ENCODE measurements at places on chromosomes 7 and 10.

DNA sequence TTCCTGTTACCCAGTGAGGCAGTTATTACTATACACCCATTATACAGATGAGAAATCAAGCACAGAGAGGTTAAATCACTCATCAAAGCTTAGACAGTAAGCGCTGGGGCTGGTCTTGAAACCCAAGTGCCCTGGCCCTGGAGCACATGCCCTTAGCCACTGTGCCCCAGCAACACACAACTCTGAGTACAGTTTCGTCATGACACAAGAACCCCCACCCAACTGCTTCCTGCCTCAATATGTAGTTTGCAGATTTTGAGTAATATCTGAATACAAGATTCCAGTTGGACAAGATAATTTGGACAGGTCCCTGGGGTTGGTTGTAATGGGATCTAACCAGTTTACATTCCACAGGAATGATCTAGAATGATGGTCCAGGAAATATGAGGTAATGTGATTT is 62.8 kb downstream of the SH3PXD2A start:
- no peak for DNase-seq

GRCh38 chr7:129980667-129981066 is 27.9 kb upstream of the UBE2H start:
- no peak for DNase-seq

GRCh38 chr10:24513155-24513554 is 210.5 kb downstream of the ARHGAP21 start:
- DNase-seq = no peak

DNA sequence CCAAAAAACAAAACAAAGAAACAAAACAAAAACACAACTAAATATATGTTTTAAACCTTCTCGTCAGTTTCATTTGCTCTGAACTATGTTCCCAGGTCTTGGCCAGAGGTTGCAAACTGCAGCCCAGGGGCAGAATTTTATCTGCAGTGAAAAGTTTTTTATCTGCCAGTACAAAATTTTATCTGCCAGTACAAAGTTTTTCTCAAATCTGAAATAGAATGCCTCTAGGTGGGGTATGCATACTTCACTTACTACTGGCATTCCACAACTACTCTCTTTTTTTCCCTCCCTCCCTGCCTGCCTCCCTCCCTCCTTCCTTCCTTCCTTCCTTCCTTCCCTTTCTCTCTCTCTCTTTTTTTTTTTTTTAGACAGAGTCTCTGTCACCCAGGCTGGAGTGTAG is 9.4 kb upstream of the CLDN3 start:
- no peak for DNase-seq

DNA sequence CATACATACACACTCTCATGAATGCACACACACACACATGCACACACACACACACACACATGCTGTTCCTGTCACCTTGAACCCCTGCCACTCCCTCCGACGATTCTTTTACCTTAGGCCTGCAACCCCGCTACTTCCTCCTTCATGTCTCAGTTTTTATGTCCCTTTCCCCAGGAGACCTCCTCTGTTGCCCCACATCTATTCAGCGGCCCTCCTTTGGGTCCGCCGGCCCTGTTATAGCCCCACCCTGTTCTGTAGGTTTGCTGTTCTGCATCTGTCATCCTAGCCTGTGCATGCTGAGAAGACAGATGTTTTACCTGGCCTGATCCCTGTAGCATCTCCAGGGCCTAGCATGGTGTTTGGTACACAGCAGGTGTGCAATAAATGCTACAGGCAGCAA is 161.6 kb upstream of the PCBD1 start:
- DNase-seq = no peak

GRCh38 chr7:842431-843031 is 10.3 kb downstream of the SUN1 start:
- no peak for DNase-seq

GRCh38 chr10:8137272-8137681 is 82.8 kb downstream of the GATA3 start:
- no peak for DNase-seq

GRCh38 chr10:1392127-1392526 is 335.9 kb downstream of the WDR37 start:
- no peak for DNase-seq

- DNase-seq = no peak
These were observed 108.9 kb upstream of the MKLN1 start for GRCh38 chr7:131218727-131219128.

DNA sequence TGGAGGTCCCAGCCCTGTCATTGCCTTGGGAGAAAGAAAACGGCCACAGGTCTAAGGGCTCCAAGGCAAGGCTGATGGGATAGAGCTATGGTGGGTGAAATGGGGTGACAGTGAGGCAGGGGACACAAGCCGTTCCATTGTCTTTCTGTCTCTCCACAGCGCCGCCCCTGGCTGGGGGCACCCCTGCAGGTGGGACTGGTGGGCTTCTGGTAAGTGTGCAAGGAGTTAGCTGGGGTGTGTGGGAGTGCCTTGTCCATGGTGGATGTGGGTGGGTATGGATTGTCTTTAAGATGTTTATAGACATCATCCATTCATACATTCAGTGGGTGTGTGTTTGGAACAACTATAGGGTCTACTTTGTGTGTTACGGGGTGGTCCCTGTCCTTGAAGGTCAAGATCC is 7.5 kb downstream of the SFXN3 start:
- no peak for DNase-seq

GRCh38 chr10:107986571-107986970 is 822.1 kb upstream of the SORCS1 start:
- no peak for DNase-seq

- DNase-seq = no peak
These were observed 39.7 kb downstream of the ARID5B start for GRCh38 chr10:61941202-61941681.

- DNase-seq = no peak
These were observed 28.0 kb downstream of the NUDT1 start for GRCh38 chr7:2269991-2270460.

DNA sequence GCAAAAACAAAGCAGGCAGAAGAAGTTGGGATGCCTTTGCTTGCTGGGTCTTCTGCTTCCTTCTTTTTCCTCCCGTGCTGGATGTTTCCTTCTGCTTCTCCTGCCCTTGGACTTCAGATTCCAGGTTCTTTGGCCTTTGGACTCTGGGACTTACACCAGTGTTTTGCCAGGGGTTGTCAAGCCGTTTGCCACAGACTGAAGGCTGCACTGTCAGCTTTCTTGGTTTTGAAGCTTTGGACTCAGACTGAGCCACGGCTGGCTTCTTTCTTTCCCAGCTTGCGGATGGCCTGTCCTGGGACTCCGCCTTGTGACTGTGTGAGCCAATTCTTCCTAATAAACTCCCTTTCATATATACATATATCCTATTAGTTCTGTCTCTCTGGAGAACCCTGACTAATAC is 11.3 kb upstream of the LCOR start:
- DNase-seq = no peak

- no peak for DNase-seq
These were observed 66.5 kb downstream of the BICC1 start for GRCh38 chr10:58579011-58579655.

DNA sequence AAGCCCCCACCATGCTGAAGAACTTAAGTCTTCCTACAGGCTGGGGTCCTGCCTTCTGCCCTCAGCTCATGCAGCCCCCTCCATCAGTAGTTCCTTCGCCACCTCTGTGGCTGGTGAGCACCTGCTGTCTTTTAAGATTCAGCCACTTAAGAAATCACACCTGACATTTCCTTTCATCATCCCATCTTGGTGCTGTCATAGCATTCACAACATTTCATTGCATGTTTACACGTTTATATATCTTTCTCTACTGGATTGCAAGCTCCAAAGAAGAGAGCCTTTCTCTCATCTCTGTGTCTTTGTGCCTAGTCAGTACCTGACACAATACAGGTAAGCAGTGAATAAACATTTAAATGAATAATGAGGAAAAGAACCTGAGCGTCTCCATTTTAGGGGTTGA is 38.3 kb downstream of the SND1 start:
- no peak for DNase-seq

- DNase-seq = no peak
These were observed 12.0 kb downstream of the PWWP2B start for GRCh38 chr10:132408823-132409666.

DNA sequence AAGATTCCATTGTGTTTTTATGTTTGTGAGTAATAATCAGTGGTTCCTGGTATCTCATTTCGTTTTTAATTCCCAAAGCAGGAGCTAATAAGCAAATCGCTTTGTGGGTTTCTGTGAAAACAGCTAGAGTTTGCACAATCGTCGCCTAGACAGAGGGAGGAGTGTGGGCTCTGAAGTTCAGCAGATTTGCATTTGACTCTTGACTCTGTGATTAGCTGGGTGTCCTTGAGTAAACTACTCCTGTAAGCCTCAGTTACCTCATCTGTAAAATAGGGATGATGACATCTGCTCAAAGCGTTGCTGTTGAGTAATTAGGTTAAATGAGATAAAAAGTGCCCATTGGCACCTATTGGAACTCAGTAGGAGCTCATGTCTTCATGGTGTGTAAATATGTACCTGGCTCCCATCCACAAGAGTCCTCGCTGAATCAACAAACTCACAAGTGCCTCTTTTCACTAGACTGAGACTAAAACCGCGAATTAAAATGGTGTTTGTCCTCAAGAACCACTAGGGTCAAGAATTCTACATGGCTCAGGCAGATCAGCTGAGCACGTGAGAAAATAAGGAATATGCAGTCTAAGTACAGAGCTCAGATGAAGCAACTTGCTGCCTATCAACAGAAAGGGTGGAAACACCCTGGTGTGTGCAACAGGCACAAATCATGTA is 385.8 kb upstream of the C7orf33 start:
- no peak for DNase-seq

DNA sequence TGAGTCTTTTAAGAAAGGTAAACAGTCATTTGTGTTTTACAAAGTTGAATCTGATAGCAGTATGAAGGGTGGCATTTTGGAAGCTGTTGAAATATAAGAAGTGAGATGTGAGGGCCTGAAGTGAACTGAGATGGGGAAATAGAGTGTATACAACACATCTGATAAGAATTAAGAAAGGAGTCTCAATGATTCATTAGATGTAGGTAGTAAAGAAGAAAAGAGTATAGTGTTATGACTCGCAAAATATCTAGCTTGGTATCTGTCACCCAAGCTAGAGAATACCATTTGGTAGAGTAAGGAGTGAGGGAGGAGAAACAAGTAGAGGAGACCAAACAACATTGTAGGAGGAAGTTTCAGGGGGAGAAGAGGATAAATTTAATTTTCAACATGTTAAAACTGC is 5.3 kb downstream of the PTPN12 start:
- DNase-seq = no peak

DNA sequence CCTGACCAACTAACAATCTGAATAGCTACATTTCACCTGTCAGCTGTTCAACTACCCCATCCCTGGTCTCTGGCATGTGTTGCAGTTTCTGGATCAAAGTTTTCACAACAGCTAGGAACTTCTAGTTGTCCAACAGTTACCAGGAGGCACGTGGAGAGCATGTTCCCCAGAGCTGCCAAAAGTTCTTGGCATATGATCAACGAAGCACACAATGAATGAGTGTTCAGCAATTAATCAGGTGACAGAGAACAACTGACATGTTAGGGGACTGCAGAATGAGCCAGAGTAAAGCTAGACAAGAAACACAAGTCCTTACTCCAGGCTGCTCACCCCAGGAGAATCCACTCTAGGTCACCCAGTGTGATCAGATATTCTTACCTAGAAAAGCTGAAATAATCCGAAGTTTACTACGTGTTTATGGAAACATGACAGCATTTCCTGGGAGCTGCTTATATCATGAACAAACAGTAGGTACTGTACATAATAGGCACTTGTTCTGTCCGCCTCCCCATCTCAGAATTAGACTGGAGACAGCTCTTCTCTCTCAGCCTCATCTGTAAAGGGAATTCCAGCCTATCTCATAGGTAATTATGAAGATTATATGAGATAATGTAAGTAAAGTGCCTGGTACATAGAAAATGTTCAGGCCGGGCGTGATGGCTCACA is 50.6 kb downstream of the ZNF438 start:
- no peak for DNase-seq

DNA sequence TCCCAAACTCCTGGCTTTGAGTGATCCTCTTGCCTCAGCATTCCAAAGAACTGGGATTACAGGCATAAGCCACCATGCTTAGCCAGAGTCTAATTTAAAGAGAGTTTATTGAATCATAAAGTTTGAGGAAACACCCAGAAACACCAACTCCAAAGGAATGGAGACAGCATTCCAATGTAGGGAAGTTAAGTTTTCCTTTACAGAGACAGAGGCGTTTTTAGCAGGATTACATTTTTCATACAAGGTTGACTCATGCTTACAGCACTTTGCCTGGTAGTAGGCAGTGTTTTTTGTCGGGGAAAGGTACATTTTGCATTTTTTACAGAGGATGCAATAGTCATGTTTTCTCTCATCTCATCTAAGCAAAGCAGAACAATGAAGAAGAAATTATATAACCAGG is 18.9 kb upstream of the OPN4 start:
- DNase-seq = no peak

- DNase-seq = no peak
These were observed 25.0 kb downstream of the CISD1 start for GRCh38 chr10:58293989-58294388.

Data from hindlimb muscle (tissue), 1 donor.